ENCODE measurements at places on chromosomes 7 and 10. TPM values are rescaled to one million over a fixed set of nuclear protein-coding genes. Genes with fewer than 3 reads are reported as not detected.
A peak's percentile ranks its signal among the peaks of the same experiment; 100 is the strongest.

GRCh38 chr10:102761981-102762380 is 18.2 kb downstream of the WBP1L start:
- H3K27me3 ChIP-seq, result no peaks in the 10 kb centered on the region
- no peak overlapping the region for H3K4me3 ChIP-seq
- no peak for DNase-seq
- H3K4me1 ChIP-seq, result peaks cover 5% of the 10 kb centered on the region
- no peaks in the 10 kb centered on the region for H3K36me3 ChIP-seq

GRCh38 chr10:63099734-63100133 is 33.4 kb upstream of the NRBF2 start:
- DNase-seq, result no peak
- no peaks in the 10 kb centered on the region for H3K36me3 ChIP-seq
- no peaks in the 10 kb centered on the region for H3K27me3 ChIP-seq
- H3K4me3 ChIP-seq, result no peak overlapping the region
- H3K4me1 ChIP-seq, result no peaks in the 10 kb centered on the region
- no peak overlapping the region for H3K27ac ChIP-seq

DNA sequence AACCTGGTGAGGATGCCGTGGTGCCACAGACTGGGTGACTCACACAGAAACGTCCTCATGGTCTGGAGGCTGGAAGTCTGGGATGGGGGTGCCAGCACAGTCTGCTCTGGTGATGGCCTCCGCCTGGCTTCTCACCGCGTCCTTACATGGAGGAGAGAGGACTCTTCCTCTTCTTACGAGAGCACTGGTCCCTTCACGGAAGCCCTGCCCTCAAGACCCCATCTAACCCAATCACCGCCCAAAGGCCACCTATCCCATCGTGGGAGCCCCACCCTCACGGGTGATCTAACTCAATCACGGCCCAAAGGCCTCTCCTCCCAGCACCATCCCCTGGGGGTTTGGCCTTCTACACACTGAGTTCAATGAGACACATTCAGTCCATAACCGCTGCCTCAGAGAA is 137.7 kb downstream of the PTPRN2 start:
- no peaks in the 10 kb centered on the region for H3K27me3 ChIP-seq
- H3K36me3 ChIP-seq, result no peaks in the 10 kb centered on the region
- no peak overlapping the region for H3K4me3 ChIP-seq
- H3K27ac ChIP-seq, result no peak overlapping the region
- no peaks in the 10 kb centered on the region for H3K4me1 ChIP-seq
- DNase-seq, result no peak

Gene ZNF853
- total RNA-seq, result 5.0 TPM

- peak overlapping the region; percentile 98 for H3K4me3 ChIP-seq
- H3K36me3 ChIP-seq, result no peaks in the 10 kb centered on the region
- H3K4me1 ChIP-seq, result peaks cover 10% of the 10 kb centered on the region
- no peak for DNase-seq
- H3K27me3 ChIP-seq, result no peaks in the 10 kb centered on the region
- no peak overlapping the region for H3K27ac ChIP-seq
Observed at GRCh38 chr10:118752409-118752808, 2.4 kb downstream of the CACUL1 start.

DNA sequence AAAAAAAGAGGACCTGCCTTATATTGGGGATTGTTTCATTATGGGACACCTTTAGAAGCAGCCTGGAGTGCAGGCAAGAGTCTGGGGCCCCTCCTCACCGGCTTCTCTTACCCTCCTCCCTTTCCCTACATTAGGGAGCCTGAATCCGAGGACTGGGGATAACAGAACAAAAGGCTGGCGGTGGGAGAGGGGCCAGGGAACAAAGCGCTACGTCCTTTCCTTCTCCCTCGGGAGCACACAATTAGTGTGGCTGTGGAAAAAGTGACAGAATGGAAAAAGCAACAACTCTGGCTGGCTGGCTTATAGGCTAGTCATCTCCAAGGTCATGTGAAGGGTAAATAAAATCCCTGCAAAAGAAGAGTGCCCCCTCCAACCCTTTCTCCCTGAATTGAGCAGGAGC is 74.7 kb downstream of the LSM5 start:
- DNase-seq, result no peak
- H3K4me1 ChIP-seq, result no peaks in the 10 kb centered on the region
- peaks cover 3% of the 10 kb centered on the region for H3K27me3 ChIP-seq
- no peak overlapping the region for H3K27ac ChIP-seq

DNA sequence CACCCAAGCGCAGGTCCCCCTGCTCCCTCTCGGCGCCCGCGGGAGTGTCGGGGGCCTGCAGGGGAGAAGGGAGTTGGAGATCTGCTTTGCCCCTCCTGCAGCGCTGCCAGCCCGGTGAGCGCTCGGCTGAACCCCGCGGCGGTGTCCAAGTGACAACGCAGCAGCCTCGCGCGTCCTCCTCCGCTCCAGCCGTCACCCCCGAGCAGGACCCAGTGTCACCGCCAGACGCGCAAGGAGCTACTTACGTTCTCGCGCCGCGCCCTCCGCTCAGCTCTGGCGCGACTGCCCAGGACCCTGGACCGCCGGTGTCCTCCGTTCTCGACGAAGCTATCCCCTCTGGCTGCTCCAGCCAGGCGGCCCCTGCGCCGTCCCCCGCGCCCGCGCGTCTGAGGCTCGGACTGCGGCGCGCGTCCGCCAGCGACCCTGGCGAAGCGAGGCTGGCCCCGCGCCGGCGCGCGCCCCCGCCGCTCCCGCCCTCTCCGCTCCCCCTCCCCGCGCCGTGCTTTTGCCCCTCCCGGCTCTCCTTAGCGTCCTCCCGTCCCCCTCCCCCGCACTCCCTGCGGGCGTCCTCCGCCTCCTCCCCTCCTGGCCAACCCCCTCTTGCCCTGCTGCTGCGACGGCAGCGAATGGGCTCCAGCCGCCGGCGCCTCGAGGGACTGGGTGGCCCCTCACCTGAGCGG is at the start of gene NRCAM:
Gene NRCAM (minus strand): TSS at position 439 of the 680 bp plus-strand sequence. CDS start 216,372 bp downstream, outside the sequence.
- peaks cover 25% of the 10 kb centered on the region for H3K27me3 ChIP-seq
- H3K36me3 ChIP-seq, result no peaks in the 10 kb centered on the region
- H3K27ac ChIP-seq, result no peak within 1 kb of the TSS

GRCh38 chr10:50347394-50347802 is 96.1 kb upstream of the ASAH2 start:
- no peaks in the 10 kb centered on the region for H3K4me1 ChIP-seq
- DNase-seq, result no peak
- no peak overlapping the region for H3K27ac ChIP-seq
- no peak overlapping the region for H3K4me3 ChIP-seq
- peaks cover 4% of the 10 kb centered on the region for H3K36me3 ChIP-seq
- no peaks in the 10 kb centered on the region for H3K27me3 ChIP-seq

GRCh38 chr10:33434933-33435332 is 100.5 kb upstream of the NRP1 start:
- no peaks in the 10 kb centered on the region for H3K4me1 ChIP-seq
- DNase-seq, result no peak
- no peak overlapping the region for H3K27ac ChIP-seq
- H3K36me3 ChIP-seq, result no peaks in the 10 kb centered on the region
- no peak overlapping the region for H3K4me3 ChIP-seq

Gene ABI1
- total RNA-seq, result 58.8 TPM

DNA sequence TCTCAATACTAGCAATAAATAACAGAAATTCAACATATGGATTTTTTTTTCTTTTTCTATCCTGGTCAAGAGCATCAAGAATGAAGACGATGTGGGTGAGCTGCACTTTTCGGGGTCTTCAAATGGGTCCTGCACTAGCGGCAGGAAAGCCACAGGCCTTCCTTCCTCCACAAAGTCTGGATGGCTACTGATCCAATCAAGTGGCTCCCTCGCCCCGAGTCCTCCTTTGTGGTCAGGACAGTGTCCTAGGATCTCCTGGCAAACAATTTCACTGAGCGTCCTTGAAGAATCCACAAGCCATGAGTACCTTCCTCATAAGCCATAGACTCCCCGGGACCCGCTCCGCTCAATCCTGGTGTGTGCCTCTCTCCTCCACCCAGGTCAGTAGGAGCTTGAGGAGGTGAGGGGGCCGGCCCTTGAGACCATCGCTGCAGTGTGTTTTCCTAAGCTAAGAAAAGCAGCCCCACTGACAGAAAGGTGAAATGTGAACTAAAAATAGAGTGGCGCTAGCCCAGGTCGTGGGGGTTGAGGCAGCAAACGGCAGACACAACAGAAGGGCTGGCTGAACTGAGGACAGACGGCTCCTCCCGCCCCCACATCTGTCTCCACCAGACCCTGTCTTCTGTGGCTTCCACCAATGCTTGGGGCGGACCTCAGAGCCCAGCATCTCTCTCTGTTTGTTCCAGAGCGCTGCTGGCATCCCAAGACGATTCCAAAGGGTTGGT is 202.3 kb downstream of the HERPUD2 start:
- H3K4me1 ChIP-seq, result no peaks in the 10 kb centered on the region
- no peak overlapping the region for H3K4me3 ChIP-seq
- H3K27ac ChIP-seq, result no peak overlapping the region
- no peak for DNase-seq
- H3K36me3 ChIP-seq, result no peaks in the 10 kb centered on the region
- no peaks in the 10 kb centered on the region for H3K27me3 ChIP-seq

Gene SCD
- 428 TPM for total RNA-seq

- H3K27me3 ChIP-seq, result no peaks in the 10 kb centered on the region
- no peaks in the 10 kb centered on the region for H3K36me3 ChIP-seq
- H3K4me3 ChIP-seq, result no peak overlapping the region
- H3K4me1 ChIP-seq, result peaks cover 23% of the 10 kb centered on the region
- no peak overlapping the region for H3K27ac ChIP-seq
Observed at GRCh38 chr7:28018020-28018419, 162.6 kb downstream of the JAZF1 start.

- no peak for DNase-seq
- no peak overlapping the region for H3K27ac ChIP-seq
- H3K4me1 ChIP-seq, result no peaks in the 10 kb centered on the region
- H3K4me3 ChIP-seq, result no peak overlapping the region
Observed at GRCh38 chr7:90946730-90947501, 317.3 kb upstream of the FZD1 start.

GRCh38 chr10:44377651-44378310 is 7.1 kb downstream of the CXCL12 start:
- no peak overlapping the region for H3K4me3 ChIP-seq
- no peaks in the 10 kb centered on the region for H3K27me3 ChIP-seq
- DNase-seq, result no peak
- peaks cover 6% of the 10 kb centered on the region for H3K36me3 ChIP-seq

Gene MMD2
- not detected for total RNA-seq

DNA sequence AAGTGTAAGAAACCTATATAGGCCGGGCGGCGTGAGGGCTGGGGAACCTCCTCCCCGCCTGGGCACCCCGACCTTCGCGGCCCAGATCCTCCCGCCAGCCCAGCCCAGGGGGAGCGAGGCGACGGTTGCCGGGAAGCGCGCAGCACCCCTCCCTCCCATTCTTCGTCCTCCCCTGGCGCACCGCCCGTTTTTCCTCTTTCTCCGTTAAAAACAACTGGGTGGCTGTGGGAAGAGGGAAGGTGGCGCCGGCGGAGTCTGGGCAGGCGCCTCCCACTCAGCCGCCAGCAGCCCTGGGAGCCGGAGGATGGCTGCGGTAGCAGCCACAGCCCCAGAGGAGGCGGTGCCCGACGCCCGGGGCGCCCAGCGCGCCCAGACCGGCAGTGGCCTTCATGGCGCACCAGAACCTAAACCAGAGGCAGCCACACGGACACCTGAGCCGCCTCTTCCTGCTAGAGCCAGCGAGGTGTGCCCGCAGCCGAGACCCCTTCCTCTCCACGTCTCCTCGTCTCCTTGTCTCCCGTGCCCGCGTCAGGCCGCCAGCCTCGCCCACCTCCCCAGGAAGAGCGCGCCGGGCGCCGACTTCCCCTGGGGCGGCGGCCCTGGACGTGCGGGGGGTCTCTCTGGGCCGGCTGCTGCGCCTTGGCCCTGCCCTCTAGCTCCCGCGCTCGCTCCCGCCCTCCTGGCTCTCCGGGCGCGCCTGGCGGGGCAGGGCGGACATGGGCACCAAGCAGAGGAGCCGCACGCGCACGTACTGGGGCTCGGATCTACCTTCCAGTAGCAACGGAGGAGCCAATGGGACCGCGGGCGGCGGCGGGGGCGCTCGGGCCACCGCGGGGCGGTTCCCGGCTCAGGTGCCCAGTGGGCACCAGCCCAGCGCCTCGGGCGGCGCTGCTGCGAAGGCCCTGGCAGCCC is 32.8 kb upstream of the SFTPD start:
- no peaks in the 10 kb centered on the region for H3K36me3 ChIP-seq
- peak overlapping the region; percentile 57 for H3K4me3 ChIP-seq
- peak; percentile 15 for DNase-seq
- no peaks in the 10 kb centered on the region for H3K4me1 ChIP-seq
- H3K27ac ChIP-seq, result no peak overlapping the region

DNA sequence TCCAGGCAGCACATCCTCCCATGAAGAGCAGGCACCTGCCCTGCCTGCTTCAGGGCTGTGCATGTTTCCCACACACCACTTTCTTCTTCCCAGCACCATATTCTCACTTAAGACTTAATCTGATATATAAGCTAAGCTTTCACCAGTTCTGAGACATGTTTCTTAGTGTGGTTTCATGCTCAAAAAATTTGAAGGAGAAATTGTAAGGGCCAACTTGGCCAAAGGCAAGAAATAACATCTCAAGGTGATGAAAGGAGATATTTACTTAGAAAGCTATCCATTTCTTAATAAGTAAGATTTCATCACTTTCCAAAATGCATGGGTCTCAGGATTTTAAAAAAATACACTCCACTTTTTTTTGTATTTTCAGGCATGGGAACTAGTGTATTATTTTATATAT is 468.1 kb upstream of the AKR1E2 start:
- no peaks in the 10 kb centered on the region for H3K27me3 ChIP-seq
- H3K4me1 ChIP-seq, result peaks cover 19% of the 10 kb centered on the region
- H3K4me3 ChIP-seq, result no peak overlapping the region
- no peaks in the 10 kb centered on the region for H3K36me3 ChIP-seq

DNA sequence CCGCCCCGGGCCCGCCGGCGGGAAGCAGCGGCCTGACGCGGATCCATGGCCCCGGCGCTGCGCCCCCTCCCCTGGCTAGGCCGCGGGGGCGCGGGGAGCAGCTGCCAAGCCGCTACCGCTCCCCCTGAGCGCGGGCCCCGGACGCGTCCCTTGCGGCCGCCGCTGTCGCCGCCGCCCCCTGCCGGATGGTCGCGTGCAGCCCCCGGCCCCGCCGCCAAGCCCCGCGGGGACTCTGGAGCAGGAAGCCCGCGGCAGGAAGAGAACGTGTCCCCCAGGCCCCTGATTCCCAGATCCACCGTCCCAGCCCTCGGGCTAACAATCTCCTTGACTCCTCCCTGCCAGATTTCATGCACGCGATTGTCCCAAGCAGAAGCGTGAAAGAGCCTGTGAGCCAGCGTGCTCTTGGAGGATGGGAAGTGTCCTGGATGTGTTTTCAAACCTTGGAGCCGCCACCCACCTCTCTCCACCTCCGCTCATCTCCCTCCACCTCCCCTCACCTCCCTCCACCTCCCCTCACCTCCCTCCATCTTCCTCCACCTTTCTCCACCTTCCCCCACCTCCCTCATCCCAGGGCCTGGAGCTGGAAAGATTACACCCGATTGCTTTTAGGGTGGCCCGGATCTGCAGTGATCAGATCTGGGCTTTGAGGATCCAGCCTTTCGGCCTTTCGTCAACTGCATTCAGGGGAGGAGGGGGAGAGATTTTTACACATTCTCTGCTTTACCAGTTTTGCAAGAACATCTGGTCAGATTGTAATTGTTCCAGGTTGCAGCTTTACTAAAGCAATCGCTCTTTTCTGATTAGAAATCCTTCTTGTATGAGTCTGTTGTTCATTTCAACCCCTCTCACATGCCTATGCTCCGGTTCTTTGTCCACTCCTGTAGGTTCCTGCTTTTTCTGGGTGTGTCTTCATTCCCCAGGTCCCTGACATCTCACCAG is 570 bp upstream of the PRTFDC1 start:
- H3K36me3 ChIP-seq, result no peaks in the 10 kb centered on the region
- peaks cover 10% of the 10 kb centered on the region for H3K4me1 ChIP-seq

All from astrocyte (in vitro differentiated cells and primary cell).